ENCODE measurements at places on chromosomes 3 and 15. TPM values are rescaled to one million over a fixed set of nuclear protein-coding genes. Genes with fewer than 3 reads are reported as not detected.

DNA sequence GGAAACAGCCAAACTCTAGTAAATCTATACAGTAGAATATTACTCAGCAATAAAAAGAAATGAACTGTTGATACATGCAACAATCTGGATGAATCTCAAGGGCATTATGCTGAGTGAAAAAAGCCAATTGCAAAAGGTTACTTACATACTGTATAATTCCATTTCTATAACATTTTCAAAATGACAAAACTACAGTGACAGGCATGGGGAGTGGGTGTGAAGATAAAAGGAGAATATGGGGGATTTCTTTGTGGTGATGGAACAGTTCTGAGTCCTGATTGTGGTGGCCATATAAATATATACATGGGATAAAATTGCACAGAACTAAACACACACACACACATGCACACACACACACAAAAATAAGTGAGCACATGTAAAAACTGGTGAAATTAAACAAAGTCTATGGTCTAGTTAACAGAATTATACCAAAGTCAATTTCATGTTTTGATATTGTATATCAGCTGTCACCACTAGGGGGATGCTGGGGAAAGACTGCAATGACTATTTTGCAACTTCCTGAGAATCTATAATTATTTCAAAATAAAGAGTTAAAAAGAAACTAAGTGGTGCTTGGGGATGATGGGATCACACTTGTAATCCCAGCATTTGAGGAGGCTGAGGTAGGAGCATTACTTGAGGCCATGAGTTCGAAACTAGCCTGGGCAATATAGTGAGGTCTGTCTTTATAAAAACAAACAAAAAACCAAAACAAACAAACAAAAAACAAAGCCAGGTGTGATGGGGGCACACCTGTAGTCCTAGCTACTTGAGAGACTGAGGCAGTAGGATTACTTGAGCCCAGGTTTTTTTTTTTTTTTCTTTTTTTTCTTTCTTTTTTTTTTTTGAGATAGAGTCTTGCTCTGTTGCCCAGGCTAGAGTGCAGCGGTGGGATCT is 66.0 kb downstream of the SPTSSB start:
- DNase-seq, result no peak

DNA sequence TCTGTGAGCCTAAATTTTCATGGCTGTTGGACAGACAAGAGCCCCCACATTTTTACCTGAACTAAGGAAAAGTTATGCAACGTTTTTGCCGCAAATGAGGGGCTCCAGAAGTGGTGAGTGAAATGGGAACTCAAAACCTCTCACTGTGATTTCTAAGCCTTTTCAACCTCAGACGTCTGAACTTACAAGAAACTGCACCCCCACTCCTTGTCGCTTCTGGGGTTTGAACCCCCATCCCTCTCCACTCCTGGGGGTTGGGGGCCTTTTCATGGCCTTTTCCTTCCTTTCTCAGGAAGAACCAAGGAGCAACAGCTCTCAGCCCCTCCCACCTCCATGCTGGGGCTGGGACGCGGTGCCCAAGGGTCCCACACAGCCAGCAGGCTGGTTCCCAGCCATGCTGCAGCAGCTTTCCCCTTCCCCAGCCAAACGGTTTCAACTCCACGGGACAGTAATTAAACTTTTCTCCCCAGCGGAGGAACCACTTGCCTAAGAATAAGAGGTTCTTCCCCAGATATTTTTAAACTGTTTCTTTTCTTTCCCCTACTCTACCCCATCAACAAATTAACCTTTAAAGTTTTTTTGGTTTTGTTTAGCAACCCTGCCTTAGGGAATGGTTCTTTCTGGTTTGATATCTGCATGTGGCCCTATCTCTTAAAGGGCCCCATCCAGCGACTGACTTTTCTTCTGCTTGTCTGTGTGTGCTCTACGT is 387.6 kb upstream of the CBLB start:
- DNase-seq, result no peak

- DNase-seq, result no peak
These were observed 97.2 kb downstream of the HES1 start for GRCh38 chr3:194233150-194233549.

DNA sequence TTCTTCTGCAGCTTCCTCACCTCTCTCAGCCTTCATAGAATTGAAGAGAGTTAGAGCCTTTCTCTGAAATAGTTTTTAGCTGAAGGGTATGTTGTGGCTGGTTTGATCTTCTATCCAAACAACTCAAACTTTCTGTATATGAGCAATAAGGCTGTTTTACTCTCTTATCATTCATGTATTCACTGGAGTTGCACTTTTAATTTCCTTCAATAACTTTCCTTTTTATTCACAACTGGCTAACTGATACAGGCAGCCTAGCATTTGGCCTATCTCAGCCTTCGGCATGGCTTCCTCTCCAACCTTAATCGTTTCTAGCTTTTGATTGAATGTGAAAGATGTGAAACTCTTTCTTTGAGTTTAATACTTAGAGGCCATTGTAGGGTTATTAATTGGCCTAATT is 109.3 kb downstream of the GTPBP8 start:
- no peak for DNase-seq

DNA sequence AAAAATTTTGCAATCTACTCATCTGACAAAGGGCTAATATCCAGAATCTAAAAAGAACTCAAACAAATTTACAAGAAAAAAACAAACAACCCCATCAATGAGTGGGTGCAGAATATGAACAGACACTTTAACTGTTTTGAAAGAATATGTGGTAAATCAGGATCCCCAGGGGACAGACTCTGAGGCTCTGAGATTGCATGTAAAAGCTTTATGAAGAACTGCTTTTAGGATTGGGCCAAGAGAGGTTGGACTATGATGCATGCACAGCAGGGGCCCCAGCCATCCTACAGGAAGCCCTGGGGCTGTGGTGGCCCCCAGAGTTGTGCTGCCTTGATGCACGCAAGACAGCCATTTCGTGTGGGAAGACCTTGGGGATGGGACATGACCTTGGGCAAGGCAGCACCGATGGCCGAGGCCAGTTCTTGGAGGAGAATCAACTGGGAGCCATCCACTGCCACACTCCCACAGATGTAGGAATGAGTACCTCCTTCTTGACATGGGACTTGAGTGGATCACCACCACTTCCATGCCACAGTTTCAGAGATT is 298.1 kb upstream of the THBS1 start:
- no peak for DNase-seq

DNA sequence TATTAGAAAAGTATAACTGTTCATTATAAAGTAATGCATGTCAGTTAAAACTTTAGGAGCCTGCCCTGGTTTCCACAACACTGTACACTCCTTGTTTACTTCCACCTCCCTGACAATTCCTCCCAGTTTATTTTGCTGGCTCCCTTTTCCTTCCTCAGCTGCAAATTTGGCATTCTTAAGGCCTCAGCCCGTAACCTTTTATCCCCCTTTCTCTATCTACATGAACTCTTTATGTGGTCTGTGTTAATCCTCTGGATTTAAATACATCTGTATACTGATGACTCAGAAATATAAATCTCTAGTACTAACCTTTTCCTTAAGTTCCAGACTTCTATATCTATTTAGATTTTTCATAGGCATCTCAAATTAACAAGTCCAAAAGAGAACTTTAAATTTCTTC is 143.6 kb downstream of the OTOL1 start:
- DNase-seq, result peak; percentile 58

DNA sequence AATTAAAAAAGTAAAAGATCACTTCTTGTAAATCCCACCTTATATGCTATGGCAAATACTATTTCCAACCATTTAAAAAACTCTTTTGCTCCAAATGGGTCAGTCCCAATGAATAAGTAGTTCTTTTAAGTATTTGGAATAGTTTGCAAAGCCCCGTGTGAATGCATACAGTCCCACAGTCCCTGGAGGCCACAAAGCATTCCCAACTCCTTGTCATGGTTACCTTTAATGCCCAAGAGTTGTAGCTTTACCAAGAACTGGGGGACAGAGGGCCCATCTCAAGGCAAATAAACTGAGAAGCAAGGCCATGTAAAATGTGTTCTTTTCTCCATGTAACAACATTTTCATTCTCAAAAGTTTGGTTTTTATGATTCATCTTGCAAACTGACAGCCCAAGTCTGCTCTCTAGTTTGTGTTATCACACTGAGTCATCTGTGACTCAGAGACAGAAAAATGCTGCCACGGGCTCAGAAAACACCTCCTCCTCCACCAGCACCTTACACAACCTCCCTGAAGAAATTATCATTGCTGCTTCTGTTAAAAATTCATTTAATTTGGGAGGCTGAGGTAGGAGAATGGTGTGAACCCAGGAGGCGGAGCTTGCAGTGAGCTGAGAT is 336.2 kb downstream of the ERC2 start:
- DNase-seq, result no peak

DNA sequence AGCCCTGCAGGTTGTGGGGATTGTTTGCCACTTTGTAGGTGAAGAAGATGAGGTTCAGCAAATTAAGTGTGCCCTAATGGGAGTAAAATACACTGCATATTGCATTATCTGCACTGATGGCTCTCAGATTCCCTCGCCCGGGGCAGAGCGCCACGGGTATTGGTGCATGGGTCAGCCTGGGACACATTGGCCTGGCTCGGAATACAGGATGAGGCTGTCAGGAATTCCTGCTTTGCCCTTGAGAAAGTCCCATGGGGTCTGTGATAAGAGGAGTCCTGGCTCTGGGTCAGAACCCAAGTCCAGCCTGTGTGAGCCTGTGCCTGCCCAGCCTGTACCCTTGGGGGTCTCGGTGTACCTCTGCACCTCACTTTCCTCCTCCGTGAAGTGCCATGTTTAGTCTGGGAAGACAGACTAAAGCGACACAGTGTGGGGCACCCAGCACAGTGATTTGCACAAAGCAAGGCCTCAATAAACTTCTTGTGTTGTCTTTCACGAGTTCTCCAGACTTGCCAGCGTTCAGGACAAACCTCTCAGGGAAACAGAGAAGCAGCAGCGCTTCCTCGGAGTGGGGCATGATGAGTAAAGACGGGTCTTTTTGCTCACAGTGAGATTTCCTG is 107.6 kb downstream of the LRRK1 start:
- DNase-seq, result no peak

DNA sequence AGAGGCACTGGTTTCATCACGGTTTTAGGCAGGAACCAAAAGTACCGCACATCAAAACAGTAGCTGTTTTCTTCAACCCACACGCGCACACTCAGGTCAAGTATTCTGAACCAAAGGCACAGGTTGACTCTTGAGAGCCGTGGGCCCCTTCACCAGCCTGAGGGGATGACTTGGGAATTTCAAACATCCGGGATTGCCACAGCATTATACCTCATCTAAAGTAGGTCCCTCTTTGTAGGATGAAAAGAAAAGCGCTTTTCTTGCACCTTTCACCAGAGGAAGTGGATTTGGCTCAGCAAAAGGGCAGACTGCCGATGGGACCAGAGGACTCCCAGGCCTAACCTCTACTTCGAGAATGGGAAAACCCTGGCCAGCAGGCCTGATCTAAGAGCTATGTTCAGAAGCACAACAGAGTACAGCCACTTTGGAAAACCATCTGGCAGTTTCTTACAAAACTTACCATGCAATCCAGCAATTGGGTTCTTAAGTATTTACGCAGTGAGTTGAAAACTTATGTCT is 88.2 kb upstream of the PROK2 start:
- DNase-seq, result no peak

GRCh38 chr3:187084126-187084525 is 55.2 kb downstream of the RPL39L start:
- no peak for DNase-seq

The ADGRG7 gene
- not detected for total RNA-seq

The SPTSSB gene
- 0.04 TPM for total RNA-seq

The GOLGA8J gene
- 0.09 TPM for total RNA-seq

The LRRC34 gene
- 4.3 TPM for total RNA-seq
